Left ventricle myocardium superior (tissue), 1 donor: ENCODE measurements at places on chromosomes 7 and 10. TPM values are rescaled to one million over a fixed set of nuclear protein-coding genes. Genes with fewer than 3 reads are reported as not detected.

- DNase-seq: no peak
Measured at GRCh38 chr7:7293092-7293491, 110.7 kb downstream of the C1GALT1 start.

DNA sequence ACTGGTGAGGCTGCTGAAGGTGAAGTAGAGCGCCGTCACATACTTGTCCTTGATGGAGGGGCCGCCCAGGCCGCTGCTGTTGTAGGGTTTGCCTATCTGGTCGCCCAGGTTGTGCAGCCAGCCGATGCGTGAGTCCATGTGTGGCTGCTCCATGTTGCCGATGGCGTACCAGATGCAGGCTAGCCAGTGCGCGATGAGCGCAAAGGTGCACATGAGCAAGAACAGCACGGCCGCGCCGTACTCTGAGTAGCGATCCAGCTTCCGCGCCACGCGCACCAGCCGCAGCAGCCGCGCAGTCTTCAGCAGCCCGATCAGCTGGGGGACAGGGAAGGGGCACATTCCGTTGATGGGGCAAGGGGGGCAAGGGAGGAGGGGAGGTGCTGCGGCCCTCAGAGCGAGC, 26.6 kb downstream of the KCNH2 start:
- no peak for DNase-seq

DNA sequence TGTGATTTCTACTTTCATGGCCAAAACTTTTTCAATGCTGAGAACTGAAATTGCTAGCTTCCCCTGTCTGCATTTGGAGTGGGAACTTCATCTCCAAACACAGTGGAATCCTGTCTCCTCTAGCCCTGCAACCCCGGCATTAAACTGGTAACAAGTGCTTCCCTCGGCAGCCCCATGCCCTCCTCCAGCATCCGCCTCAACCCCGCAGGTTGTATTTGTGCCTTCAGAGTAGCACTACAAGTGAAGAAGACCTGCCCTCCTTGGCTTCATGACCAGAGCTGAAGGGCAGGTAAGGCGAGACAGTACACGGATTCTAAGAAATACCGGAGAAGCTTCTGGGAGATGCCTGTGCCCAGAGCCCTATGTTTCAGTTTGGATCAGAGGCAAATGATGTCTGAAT, 16.9 kb downstream of the C10orf53 start:
- no peak for DNase-seq

DNA sequence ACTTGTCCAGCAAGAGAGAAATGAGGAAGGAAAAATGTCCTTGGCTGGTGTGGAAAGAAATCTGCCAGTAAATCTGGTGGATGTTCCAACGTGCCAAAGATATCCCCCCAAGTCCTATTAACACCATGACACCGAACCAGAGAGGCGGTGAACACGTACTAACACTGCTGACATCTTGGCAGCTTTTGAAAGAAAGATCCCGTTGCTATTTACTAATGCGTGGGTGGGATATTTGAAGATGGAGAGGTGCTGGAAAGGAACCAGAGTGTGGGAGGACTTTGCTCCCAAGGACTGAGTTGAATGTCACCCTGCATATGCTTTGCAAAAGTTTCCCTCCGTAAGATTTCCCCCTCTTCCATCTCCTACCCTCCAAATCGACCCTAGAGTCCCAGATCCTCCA, 7.9 kb downstream of the CCDC3 start:
- no peak for DNase-seq

Gene STEAP4
- total RNA-seq: 21.7 TPM

DNA sequence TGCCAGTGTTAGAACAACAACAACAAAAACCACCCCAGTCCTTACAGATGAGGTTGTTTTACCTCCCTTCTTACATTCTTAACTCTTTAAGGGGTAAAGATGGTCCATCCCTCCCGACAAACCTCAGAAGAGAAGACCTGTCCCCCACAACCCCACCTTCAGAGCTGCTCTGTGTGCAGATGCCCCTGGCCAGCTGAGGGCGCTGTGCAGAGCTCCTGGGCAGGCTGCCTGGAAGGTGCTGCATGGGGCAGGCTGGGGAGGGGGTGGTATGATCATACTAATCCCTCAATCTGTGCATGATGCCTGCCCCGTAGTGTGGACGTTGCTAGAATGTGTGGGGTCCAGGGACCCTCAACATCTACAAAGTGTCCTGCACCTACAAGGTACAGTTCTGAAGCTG, 387.1 kb downstream of the INHBA start:
- DNase-seq: no peak

Gene KLHL7
- 195 TPM for total RNA-seq

Gene OR2A42
- total RNA-seq: not detected

DNA sequence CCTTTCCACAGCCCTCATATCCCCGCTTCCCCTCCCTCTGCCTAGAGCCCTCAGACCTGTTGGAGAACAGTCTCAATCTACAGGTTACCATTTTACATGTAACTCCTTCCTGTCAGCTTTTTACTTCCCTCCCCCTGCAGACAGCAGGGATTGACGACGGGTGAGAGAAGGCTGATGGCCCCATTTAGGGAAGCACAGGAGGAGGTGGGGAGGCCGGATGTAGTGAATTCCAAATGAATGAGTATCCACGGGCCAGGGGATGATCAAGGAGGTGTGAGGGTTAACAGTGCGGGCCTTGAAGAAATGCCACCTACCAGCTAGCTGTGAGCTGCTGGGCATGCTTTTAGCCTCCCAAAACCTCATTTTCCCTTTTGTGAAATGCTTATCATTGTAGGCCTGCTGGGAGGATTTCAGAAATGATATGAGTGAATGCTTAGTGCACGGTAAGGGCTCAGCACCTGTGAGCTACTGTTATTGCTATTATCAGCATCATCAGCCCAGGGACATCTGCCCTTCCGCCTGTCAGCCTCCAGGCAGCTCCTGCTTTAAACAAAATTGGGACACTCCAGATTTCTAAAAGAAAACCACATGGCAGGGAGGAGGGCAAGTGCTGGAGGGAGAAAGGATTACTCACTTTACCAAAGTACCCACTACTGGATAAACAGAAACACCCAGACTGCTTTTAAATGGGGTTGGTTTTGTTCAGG, 6.5 kb upstream of the NANOS1 start:
- DNase-seq: no peak
